ENCODE measurements at places on chromosomes 1 and 21.

GRCh38 chr1:9888886-9889285 is 21.2 kb downstream of the CTNNBIP1 start:
- no peak for DNase-seq

- no peak for DNase-seq
Measured at GRCh38 chr1:221510793-221511503, 230.9 kb downstream of the DUSP10 start.

GRCh38 chr1:216532251-216532798 is 109.1 kb upstream of the USH2A start:
- DNase-seq = peak; percentile 93

DNA sequence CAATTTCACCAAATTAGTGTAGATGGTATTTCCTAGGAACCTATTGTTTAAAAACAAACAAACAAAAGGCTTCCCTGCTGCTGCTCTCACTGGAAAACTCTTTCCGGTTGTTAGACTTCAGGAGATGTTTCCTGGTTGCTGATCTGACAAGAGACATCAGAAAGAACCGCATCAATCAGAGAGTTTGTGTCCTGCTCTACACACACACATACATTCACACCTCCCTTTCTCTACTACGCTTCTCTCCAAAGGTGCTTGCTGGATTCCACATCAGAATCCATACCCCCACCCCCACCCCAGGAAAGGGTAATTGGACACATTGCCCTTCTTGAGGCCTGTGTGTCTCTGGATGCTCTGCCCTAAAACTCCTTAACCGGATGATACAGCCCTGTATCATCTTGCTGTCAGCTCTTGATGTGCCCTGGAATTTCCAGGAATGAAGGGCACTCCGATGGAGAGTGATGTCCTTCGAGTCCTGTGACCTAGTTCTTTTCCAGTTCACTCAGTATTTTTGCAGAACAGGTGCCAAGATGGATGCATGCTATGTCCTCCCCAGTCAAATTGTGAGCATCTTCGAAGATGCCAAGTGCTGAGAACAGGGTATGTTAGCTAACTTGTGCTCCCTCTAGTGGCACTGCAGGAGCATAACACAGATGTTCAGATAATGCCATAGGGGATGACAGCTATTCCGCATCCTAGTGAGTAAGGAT is 113.7 kb upstream of the SLC35F3 start:
- no peak for DNase-seq

- no peak for DNase-seq
Measured at GRCh38 chr21:41367945-41368734, 6.3 kb downstream of the MX2 start.

DNA sequence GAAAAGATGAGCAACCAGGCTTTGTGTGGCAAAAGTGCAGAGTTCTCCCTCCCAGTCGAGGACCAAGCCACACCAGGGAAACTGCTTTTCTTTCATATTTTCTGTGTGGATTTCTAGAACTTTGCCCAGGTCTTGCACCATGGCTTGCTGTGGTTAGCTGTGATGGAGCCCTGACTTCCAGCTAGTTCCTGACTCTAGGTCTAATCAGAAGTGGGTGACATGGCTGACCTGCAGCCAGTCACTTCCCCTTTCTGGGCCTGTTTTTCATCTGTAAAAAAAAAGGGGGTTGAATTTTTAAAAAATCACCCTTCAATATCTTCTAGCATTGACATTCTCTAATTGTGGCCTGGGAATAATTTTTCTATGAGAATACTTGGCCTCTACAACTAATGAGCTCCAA is 491.2 kb upstream of the USP24 start:
- no peak for DNase-seq

DNA sequence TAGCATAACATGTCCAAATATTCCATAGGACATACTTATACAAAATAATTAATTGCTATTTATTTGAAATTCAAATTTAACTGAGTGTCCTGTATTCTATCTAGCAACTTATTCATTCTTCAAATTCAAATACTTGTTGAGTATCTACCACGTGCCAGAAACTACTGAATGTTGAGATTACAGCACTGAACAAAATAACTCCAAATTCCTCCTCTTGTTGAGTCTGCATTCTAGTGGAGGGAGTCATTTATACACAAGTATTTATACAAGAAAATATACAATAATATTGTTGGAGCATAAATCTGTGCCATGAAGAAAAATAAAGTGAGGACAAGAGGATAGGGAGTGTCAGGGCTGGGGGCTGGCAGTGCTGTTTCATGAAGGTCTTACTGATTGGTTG is 43.7 kb upstream of the CDC42BPA start:
- DNase-seq = no peak

GRCh38 chr21:41678924-41679318 is 87.9 kb downstream of the RIPK4 start:
- peak; percentile 1 for DNase-seq

- DNase-seq = no peak
Measured at GRCh38 chr1:2290171-2290578, 62.1 kb downstream of the SKI start.

- no peak for DNase-seq
Measured at GRCh38 chr1:44693159-44693558, 18.6 kb downstream of the ARMH1 start.

DNA sequence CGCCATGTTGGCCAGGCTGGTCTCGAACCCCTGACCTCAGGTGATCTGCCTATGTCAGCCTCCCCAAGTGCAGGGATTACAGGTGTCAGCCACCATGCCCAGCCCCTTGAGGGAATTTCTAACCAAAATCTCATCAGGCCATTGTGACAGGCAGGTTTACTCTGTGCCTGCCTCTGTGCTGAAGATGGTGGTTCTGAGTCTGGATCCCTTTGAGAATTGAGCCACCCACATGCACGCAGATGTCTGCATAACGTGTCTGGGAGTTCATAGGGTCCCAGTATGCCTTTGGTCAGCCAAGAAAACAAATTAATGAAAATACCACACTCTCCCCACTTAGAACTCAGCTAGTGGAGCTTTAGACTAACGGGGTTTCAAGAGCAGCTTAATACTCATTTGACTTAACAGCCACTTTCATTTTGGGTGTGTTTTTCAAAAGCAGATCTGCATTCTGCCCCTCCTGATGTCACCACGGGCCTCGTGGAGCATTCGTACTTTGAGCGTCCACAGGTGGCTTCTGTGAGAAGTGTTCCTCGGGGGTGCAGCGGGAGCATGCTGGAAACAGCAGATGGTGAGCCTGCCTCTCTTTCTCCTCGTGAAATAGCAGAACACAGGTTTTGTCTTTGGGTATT is 45.3 kb downstream of the DIP2A start:
- DNase-seq = no peak

- DNase-seq = no peak
Measured at GRCh38 chr1:230065161-230065560, 1.9 kb upstream of the GALNT2 start.

GRCh38 chr1:34777519-34778321 is 3.3 kb upstream of the GJB3 start:
- no peak for DNase-seq
